Putamen (tissue), 1 donor: ENCODE measurements at places on chromosomes 2 and 18.

GRCh38 chr2:36482576-36483214 is 115.3 kb downstream of the FEZ2 start:
- DNase-seq: no peak

- DNase-seq: no peak
Measured at GRCh38 chr2:217900010-217900779, 102.6 kb downstream of the TNS1 start.

DNA sequence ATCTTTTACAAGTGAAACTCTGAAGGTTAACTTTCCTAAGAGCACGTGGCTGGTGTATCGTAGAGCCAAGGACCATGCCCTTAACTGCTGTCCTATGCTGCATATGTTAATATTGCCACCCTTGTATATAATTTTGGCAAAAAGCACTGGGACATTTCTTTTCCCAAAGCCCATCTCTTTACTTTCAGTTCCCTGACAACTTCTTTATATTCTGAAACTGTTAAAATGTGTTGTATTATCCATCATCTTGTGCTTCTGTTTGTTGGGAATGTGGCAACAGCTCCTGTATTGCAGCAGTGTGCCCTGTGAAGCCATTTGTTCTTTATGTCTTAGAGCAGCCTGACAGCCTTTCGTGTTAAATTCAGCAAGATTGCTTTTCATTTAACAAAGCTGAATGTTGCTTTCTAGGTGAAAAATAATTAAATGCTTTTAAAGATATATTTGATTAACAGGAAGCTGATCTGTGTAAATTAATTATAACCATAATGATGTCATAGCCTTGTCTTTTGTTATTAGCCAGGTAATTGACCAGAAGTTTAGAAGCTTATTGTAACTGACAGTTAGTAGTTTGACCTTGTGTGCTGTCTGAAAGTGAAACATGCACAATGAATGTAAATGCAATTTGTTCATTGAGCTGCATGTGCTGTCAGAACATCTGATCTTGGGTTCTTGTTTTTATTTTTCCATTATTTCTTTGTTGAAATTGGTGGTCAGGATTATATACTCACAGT is 9.7 kb downstream of the RHBDD1 start:
- no peak for DNase-seq

GRCh38 chr2:41207578-41207977 is 755.7 kb upstream of the SLC8A1 start:
- DNase-seq: no peak

GRCh38 chr2:11430729-11431128 is 35.2 kb downstream of the E2F6 start:
- no peak for DNase-seq

GRCh38 chr2:118723394-118723793 is 124.1 kb downstream of the EN1 start:
- no peak for DNase-seq

GRCh38 chr2:83282841-83283240 is 1176.2 kb downstream of the SUCLG1 start:
- no peak for DNase-seq

- no peak for DNase-seq
Measured at GRCh38 chr2:101717071-101717845, 19.8 kb downstream of the MAP4K4 start.

- no peak for DNase-seq
Measured at GRCh38 chr2:38620282-38620977, 17.7 kb upstream of the HNRNPLL start.

DNA sequence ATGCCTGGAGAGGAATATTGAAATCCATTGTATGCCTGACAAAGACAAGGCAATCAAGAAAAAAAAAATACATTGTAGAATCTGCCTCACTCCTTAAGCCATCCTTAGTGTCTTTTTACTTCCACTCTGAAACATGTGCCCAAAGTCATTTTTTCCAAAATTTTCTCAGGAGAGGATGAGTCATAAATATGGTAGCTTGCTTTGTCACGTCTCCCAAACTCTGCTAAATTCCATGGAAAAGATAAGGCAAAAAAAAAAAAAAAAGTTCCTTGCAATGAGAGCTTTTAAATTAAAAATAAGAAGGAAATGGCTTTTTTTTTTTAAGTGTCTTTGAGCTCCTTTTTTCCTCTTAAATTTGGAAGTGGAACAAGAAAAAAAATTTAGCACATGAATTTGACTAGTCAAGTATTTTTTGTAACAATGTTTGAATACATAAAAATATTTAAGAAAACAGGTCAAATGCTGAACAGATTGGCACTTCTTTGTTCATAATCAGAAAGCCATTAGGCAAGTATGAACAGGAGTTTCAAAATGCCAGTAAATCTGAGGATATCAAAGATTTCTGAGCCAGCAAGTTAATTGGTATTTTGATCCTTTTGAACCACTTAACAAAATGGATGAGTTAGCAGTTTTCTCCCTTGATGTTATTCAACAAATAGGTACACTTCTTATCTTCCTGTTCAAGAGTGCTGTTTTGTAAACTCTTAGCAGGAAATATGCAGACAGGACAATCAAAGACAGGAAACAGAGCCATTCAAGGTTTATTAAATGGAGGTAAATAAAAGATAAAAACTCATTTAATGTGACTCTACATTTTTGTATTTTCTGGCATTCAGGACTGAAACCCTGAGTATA is 247.3 kb upstream of the SP5 start:
- no peak for DNase-seq

GRCh38 chr2:69789772-69790600 is 39.5 kb upstream of the GMCL1 start:
- no peak for DNase-seq

- DNase-seq: no peak
Measured at GRCh38 chr2:219508971-219509779, 5.1 kb upstream of the ASIC4 start.

GRCh38 chr18:39199231-39199855 is 1633.7 kb upstream of the CELF4 start:
- DNase-seq: no peak

- DNase-seq: no peak
Measured at GRCh38 chr2:95356821-95357700, 45.4 kb upstream of the FAHD2A start.
